CD4-positive, CD25-positive, alpha-beta regulatory T cell (primary cell): ENCODE measurements at places on chromosomes 2 and 18.
A peak's percentile ranks its signal among the peaks of the same experiment; 100 is the strongest.

GRCh38 chr2:239303711-239304532 is 96.9 kb downstream of the HDAC4 start:
- DNase-seq: no peak

- DNase-seq: no peak
Measured at GRCh38 chr2:128727404-128727803, 408.7 kb upstream of the HS6ST1 start.

- DNase-seq: no peak
Measured at GRCh38 chr2:71736091-71736861, 282.9 kb downstream of the DYSF start.

DNA sequence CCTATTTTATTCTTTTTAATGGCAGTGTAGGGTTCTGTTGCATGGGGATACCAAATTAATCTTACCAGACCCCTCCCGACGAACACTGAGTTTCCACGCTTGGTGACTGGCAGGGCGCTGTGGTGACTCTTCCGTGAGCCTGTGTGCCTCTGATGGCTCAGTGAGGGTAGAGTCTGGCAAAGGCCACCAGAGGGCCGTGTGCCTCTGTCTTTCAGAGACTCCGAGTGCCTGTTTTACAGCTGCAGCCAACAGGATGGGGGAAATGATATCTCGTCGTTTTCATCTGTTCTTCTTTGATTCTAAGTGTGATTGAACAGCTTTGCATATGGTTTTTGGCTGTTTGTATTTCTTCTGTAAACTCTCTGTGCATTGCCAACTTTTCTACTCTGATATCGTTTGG is 99.8 kb downstream of the ZNF236 start:
- peak; percentile 76 for DNase-seq

GRCh38 chr2:16044946-16045456 is 104.7 kb downstream of the MYCN start:
- DNase-seq: no peak

DNA sequence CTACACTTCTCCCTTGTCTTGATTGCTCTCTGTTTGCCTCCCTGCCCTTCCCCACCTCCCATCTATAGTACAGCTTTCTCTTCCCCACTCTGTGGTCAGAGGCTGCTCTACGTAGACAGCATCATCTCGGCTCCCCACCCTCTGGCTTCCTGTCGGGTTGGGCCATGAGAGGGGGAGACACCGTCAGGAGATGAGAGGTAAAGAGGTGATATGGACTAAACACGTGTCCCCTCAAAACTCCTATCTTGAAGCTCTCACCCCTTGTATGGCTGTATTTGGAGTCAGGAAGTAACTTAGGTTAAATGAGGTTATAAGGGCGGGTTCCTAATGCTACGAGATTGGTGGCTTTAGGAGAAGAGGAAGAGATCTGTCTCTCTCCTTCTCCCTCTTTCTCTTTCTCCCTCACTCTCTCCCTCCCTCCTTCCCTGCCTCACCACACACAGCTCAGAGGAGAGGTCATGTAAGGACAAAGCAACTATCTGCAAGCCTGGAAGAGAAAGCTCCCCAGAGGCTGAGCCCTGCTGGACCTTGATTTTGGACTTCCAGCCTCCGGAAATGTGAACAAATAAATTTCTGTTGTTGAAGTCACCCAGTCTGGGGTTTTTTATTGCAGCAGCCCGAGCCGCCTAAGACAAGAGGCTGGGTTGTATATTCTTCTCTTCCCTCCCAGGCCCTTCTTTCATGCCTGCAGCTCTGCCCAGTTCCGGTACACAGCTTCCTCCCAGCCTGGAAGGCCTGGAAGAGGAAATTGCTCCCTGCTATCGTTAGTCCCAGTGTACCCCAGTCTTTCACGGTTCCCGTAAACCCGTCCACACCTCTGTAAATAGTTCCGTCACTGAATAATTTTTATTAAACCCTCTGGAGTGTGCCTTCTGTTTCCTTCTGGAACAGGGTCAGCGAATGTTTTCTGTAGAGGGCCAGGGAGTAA is 138.0 kb downstream of the AKAIN1 start:
- DNase-seq: peak; percentile 65

GRCh38 chr2:149561309-149561926 is 26.2 kb downstream of the MMADHC start:
- peak; percentile 1 for DNase-seq

DNA sequence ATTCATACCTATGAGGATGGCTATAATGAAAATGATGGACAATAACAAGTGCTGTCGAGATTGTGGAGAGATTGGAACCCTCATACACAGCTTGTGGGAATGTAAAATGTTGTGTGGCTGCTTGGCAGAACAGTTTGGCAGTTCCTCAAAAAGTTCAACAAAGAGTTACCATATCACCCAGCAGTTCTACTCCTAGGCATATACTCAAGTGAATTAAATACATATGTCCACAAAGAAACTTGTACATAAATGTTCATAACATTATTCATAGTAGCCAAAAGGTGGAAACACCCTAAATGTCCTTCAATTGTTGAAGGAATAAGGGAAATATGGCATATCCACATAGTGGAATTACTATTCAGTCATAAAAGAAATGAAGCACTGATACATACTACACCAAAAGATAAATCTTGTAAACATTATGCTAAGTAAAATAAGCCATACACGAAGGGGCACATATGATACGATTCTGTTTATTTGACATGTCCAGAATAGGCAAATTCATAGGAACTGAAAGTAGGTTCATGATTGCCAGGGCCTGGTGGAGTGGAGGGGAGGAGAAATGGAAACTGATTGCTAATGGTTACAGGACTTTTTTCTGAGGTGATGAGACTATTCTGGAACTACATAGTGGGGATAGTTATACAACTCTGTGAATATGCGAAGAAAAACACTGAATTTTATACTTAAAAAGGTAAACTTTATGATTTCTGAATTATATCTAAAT is 92.1 kb downstream of the ADAM23 start:
- no peak for DNase-seq

GRCh38 chr2:18790509-18791171 is 201.3 kb upstream of the NT5C1B start:
- no peak for DNase-seq

GRCh38 chr2:88574445-88574844 is 52.8 kb downstream of the EIF2AK3 start:
- no peak for DNase-seq

DNA sequence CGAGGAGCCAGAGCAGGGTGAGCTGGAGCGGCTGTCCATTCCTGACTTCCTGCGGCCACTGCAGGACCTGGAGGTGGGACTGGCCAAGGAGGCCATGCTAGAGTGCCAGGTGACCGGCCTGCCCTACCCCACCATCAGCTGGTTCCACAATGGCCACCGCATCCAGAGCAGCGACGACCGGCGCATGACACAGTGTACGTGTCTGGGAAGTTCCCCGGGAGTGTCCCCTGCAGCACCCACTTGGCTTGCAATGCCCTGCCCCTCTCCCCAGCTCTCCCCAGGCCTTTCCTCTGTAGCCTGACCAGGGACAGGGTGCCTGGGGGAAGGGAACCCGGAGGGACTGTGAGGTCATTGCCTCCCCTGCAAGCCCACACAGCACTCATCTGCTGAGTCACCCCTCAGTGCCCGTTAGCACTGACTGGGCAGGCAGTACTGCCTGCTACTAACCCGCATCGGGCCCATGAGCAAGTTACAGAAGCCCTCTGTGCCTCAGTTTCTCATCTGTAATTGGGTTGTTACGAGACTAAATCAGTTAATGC is 29.4 kb upstream of the GMPPA start:
- DNase-seq: no peak

DNA sequence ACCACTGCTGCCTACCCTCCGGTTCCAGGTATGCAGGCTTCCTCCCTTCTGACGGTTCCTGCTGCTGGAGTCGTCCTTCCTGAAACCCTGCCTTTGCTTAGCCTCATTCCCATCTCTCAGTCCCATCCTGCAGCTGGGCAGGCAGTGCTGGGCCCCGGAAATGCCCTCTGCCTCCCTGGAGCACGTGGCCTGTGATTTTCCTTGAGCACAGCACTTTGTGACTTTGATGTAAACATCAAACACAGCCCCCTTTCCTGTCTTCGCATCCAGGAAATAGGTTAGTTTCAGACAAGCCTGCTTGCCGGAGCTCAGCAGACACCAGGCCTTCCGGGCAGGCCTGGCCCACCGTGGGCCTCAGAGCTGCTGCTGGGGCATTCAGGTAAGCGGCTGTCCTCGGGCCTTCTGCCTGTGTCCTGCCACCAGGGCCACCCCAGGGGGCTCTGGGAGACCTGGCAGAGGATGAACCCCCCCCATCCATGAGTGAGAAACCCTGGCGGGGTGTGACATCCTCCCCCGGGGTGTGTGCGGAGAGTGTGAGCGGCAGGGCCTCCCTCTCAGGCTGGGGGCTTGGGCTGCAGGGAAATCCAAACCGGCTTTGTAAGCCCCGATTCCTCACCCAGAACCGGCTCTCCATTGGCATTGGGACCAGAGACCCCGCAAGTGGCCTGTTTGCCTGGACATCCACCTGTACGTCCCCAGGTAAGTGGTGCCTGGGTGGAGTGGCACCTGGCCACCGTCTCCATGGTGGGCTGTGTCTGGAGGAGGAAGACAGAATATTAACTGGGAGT is at the start of gene ZAP70:
TSS of gene ZAP70 (plus strand) at position 281 of the 788 bp plus-strand sequence. CDS start 10,461 bp downstream, outside the sequence.
- DNase-seq: peak; percentile 75

DNA sequence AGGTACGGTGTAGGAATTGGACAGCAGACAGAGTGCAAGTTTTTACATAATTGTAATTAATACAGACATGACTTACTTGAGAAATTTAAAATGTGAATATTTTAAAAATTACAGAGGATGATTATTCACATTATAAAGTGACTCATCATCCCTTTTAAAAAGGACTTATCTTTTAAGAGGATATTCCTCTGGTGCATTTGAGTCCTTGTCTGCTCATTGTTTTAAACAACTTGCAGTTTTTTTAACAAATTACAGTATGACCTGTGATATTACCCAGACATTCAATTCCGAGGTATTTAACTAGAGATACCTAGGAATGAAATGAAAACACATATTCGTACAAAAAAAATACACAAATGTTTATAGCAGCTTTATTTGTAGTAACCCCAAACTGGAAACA is 38.0 kb downstream of the SPTBN1 start:
- no peak for DNase-seq

GRCh38 chr18:2146754-2147153 is 424.6 kb downstream of the METTL4 start:
- no peak for DNase-seq

GRCh38 chr18:3624935-3625741 is 175.2 kb downstream of the TGIF1 start:
- no peak for DNase-seq

- DNase-seq: no peak
Measured at GRCh38 chr2:224630659-224631550, 45.7 kb upstream of the CUL3 start.

GRCh38 chr2:203853722-203854121 is 13.8 kb upstream of the CTLA4 start:
- no peak for DNase-seq

DNA sequence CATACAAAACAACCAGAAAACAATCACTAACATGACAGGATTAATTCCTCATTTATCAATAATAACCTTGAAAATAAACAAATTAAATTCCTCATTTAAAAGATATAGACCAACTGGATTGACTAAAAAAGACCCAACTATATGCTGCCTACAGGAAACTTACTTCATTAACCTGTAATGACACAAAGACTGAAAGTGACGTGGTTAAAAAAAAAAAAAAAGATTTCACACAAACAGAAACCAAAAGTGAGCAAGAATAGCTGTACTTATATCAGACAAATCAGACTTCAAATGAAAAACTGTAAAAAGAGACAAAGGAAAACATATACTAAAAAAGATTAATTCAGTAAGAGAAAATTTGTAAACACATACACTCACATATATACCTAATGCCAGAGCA is 201.2 kb downstream of the CCDC178 start:
- no peak for DNase-seq

- peak; percentile 13 for DNase-seq
Measured at GRCh38 chr2:177799531-177799930, 273.0 kb downstream of the PDE11A start.
